ENCODE measurements at places on chromosomes 7 and 10. TPM values are rescaled to one million over a fixed set of nuclear protein-coding genes. Genes with fewer than 3 reads are reported as not detected.

GRCh38 chr10:47262606-47263533, 37.1 kb upstream of the GDF10 start:
- no peak for DNase-seq

DNA sequence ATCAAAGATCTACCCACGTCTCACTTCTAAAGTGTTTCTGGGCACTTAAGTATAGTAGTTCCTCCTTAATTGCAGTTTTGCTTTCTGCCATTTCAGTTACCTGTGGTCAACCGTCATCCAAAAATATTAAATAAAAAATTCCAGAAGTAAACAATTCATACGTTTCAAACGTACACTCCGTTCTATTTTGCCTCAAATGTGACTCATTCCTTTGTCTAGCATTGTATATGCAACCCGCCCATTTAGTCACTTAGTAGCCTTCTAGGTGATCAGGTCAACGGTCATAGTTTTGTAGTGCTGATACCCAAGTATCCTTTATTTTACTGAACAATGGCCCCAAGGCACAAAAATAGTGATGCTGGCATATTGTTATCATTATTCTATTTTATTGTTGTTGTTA, 33.8 kb downstream of the HGF start:
- no peak for DNase-seq

- DNase-seq, result no peak
Measured at GRCh38 chr7:39810710-39811109, 139.3 kb upstream of the CDK13 start.

DNA sequence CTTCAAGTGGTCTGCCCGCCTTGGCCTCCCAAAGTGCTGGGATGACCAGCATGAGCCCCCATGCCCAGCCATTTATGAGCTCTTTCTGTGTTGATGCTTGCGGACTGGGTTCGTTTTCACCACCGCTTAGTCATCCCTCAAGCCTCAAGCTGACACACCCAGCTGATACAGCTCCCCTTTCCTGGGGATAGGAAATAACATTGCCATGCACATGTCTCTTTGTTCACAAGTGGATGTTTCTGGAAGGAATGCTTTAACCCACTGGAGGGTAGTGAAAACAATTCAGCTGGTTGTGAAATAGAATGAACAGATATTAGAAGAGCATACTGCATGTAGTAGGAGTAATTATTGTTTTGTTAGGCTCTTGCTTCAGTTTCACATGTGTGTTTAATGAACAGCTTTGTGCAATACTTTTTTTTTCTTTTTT, 8.5 kb upstream of the METTL27 start:
- peak; percentile 57 for DNase-seq

- no peak for DNase-seq
Measured at GRCh38 chr7:112157072-112157471, 49.1 kb downstream of the DOCK4 start.

The MOGAT3 gene
- not detected for total RNA-seq

GRCh38 chr7:128037081-128037480, 5.8 kb upstream of the LRRC4 start:
- no peak for DNase-seq

DNA sequence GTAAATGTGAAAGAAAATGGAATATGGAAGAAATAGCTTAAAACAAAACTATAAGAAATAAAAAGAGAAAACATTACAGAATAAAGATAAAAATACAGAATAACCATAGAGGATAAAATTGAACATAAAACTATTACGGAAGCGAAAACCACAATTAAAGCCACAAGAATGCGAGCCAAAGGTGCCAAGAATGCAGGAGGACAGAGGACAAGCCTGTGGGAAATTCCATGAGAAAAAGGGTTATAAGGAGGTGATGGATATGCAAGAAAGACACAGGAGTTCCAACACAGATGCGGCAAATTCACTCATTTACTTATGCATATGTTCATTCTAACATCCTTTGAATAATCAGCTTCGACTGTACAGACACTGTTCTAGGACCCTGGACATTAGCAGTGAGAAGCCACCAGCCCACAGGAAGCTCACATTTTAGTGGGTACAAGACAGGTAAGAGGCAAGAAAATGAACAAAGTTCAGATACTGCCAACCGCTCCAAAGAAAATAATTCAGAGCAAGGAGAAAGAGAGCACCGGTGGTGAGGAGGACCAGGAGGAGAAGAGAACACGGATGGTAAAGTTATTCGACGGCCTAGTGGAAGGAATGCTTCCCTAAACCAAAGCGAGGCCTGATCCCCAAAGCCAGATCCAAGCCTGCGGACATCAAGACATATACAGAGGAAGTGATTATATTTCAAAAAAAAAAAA, 213.7 kb upstream of the MGMT start:
- no peak for DNase-seq

GRCh38 chr7:26378016-26378415, 86.4 kb downstream of the SNX10 start:
- DNase-seq, result no peak

- peak; percentile 18 for DNase-seq
Measured at GRCh38 chr7:114086537-114086913, 167.7 kb upstream of the PPP1R3A start.

GRCh38 chr7:22725585-22725984, 1.4 kb upstream of the IL6 start:
- no peak for DNase-seq

The COL17A1 gene
- total RNA-seq, result 2.2 TPM

- no peak for DNase-seq
Measured at GRCh38 chr7:121157341-121157751, 168.8 kb downstream of the CPED1 start.

The AVPI1 gene
- total RNA-seq, result 12.3 TPM

DNA sequence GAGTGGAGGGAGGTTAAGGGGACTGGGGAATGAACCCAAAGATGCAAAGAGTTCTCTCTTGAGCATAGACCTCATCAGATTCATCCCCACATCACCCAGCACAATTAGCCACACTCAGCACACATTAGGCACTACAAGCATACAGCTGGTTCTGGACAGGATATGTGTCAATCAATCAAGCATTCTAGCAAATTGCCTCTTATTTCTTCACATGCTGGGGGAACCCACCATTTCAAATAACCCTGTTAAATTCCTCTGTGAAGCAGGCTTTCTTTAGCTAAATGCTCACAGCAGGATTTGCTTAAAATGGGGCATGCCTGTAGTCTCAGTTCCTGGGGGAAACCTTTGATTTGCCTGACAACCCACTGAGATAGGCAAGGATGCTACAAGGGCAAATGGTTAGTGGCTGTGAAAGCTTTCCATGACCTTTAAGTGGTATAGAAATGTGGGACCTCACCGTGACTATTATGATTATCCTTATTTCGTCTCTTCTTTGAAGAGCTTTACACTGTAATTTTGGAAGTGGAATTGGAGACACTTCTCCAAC, 193.4 kb upstream of the ZMIZ1 start:
- DNase-seq, result no peak

DNA sequence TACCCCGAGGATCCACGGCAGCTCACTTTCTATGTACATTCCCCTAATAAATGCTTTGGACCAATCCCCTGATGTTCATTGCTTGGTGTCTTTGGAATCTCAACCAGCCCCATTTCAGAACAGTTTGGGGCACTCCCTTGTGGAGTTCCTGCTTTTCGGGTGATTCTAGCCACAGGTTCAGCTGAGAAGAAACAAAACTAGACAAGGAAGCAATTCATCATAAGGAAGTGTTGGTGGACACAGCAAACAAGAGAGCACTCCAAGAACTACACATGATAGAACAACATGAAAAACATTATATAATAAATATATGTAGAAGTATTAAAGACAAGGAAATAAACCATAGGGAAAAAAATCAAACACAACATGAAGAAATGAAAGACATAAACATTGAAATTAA, 6.0 kb upstream of the CCDC136 start:
- no peak for DNase-seq

- DNase-seq, result no peak
Measured at GRCh38 chr7:75650062-75650461, 88.7 kb downstream of the HIP1 start.

GRCh38 chr7:51009716-51010496, 227.2 kb upstream of the GRB10 start:
- DNase-seq, result peak; percentile 63

The FAS gene
- total RNA-seq, result 15.6 TPM

- DNase-seq, result no peak
Measured at GRCh38 chr10:77827366-77827765, 99.2 kb downstream of the DLG5 start.

The GATA3 gene
- total RNA-seq, result 1.4 TPM

The FFAR4 gene
- total RNA-seq, result 0.06 TPM

The NCF1 gene
- total RNA-seq, result 1.2 TPM

DNA sequence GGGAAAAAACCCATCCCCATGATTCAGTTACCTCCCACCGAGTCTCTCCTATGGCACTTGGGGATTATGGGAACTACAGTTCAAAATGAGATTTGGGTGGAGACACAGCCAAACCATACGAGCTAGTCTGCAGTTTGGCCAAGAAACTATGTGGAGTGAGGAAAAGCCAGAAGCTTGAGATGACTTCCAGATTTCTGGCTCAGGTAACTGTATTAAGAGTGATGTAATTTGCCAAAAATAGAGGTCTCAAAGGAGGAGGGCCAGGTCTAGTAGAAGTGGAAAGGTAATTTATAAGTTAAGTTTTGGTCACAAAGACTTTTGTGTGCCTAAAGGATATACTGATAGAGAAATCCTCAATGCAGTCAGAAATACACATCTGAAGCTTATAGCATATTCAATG, 279.7 kb upstream of the MGMT start:
- DNase-seq, result no peak

DNA sequence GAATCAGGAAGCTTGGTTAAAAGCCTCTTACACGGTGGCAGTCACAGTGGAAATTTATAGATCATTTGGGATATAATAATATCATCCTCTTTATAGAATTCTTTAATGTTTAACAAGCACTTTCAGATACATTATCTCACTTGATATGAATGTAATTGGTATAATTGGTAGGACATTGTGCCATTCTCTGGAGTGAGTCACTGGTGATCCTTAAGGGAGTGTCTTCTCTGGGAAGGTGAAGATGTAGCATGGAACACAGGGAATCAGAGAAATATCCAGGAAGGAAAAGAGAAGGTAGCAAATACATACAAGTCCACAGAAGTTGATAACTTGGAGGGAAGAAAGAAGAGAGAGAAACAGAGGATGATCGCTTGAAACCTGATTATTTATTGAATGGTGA, 9.8 kb downstream of the PTPRZ1 start:
- no peak for DNase-seq

GRCh38 chr10:79270466-79271246, 76.6 kb upstream of the PPIF start:
- no peak for DNase-seq

The FGFR2 gene
- 0.32 TPM for total RNA-seq

GRCh38 chr10:48773580-48773979, 88.9 kb downstream of the WDFY4 start:
- DNase-seq, result no peak

- no peak for DNase-seq
Measured at GRCh38 chr10:124626759-124627380, 117.3 kb downstream of the FAM53B start.

The NEBL gene
- 390 TPM for total RNA-seq

DNA sequence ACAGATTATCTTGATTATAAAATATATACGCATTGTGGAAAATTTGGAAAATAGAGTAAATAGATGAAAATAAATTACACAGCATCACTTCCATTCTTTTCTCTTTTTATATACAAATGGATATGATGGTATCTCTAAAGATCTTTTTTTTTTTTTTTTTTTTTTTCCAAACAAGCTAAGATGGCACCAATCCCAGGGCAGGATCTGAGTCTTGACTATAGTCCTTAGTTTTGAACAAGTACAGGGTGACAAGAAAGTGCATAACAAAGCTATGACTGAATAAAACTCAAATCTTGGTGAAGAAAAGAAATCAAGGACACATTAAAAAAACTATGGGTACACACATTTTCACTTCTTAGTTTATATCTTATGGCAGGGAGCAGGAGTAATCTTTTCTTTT, 42.6 kb upstream of the FAM133B start:
- no peak for DNase-seq

DNA sequence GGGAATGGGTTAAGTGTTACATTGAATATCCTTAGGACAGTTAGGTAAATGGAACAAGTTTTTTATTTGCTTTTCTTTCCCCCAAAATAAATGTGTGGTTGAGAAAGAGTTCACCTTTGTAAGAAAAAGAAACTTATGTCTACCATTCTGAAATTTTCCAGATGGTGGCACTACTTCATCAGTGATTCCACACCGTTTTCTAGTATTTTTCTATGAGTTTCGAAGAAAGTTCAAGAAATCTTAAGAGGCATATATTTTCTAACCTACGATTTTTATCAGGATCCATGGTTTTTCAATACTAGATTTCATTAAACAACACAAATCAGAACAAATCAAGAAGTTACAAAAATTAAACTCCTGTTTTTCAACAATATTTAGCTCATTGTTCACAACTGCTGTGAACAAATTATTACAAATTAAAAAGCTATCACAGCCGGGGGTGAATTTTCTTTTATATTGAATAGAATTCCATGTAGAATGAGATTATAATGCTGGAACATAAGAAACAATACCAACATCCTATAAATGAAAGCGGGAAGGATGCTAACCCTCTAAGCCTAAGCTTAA, 163.1 kb upstream of the NPVF start:
- no peak for DNase-seq

DNA sequence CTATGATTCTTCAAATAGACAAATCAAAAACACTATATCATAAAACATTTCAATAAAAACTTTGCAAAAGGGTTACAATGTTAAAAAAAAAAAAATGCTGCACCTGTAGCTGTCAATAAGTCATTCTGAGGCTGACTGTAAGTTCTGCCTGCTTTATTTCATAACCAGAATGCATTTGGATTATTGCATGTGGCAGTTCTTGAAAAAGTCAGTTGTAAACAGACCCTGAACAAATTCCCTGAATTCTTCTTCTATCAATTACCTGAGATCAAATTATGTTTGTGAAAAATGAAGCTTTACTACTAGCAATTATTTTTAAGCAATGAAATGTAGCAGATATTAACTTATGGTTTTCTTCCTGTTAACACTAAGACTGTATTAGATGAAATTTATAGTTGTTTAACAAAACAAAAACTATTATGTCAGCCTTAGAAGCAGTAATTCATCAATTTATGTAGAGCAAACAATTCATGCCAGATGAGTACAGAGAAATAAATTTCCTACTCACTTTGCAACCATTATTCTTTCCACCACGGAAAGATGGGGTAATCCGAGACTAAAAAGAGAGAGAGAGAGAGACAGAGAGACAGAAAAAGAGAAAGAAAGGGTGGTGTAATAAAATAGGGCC, 107.8 kb downstream of the SFMBT2 start:
- no peak for DNase-seq

- DNase-seq, result no peak
Measured at GRCh38 chr10:132066186-132066585, 440 bp downstream of the JAKMIP3 start.

DNA sequence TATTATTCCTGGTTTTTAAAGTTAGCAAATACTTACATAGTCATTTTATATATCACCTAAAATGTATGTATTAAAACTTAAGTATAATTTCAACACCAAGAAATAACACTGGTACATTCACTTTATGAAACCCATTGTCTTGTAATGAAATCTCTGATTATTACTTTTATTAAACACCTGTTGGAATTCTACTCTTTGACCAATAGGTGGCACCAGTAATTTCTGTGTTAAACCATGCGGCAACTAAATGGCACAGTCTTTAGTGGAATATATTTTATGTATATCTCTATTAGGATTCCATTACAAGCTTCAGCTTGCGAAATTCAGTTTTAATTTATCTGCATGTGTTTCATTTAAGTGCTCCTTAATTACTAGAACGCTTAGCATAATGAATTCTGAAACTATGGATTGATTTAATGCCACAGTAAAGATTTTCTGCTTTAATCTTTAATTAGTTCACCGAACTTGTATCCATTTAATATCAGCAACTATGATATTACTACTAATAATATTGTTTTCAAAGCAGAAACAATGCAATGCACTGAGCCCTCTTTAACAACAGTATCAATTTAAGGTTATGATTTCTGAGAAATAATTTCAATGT, 181.3 kb downstream of the MAGI2 start:
- DNase-seq, result no peak

Measured in heart left ventricle (tissue), 16 donors.